ENCODE measurements at places on chromosomes 7 and 10.

DNA sequence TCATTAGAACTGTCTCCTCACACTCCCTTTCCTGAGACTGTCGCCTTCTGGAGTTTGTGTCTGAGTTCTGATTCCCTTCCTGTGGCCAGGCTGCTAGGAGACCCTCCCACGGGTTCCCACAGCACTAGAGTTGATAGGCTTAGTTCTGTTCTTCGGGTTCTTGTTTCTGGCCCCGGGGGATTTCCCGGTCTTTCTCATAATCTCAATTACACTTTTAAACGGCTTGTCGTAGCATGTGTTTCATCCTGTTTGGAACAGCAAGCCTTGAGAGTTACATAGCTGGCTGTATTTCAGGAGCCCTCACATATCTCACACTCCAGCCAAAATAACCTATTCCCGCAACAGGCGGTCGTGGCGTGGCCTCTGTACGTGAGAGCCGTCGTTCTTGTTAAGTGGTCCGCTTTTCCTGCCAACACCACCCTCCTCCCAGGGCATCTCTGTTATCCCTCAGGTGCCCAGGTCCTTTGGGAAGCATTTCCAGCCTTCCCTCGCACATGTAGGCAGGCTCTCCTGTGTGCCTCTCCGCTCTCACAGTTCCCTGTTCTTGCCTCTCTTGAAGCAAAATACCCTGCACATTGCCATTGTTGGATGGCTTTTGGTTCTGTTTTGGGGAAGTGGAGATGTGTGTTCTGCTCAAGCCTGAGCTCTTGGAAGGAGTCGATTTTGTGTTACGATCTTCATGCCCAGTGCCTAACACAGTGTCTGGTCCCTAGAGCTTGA is 46.0 kb downstream of the CDC123 start:
- no peak for DNase-seq

DNA sequence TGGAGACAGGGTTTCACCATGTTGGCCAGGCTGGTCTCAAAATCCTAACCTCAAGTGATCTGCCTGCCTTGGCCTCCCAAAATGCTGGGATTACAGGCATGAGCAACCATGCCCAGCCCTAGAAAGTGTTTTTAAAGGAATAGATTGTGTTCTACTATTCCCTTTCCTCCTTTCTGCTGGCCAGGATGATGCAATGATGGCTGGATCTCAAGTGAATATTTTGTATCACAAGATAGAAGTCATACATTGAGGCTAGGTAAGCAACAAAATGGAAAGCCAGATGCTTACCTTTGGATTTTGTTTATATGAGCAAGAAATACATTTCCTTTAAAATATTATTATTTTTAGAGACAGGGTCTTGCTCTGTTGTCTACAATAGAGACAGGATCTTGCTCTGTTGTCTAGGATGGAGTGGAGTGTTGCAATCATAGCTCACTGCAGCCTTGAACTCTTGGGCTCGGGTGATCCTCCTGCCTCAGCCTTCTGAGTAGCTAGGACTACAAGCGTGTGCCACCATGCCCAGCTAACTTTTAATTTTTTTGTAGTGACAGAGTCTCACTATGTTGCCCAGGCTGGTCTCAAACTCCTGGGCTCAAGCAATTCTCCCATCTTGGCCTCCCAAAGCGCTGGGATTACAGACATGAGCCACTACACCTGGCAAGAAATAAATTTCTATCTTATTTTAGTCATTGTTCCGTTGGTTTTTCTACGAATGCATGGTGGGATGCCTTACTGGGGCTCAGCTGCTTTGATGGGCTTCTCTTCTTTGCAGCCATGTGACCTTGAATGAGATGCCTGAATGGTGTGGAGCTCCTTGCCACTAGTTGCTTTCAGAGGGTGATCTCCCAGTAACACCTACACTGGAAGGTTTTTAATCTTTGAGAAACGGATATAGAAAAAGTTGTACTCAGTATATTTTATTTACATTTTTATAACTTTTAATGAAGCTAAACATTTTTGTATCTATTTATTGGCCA is 5.8 kb upstream of the AEBP1 start:
- DNase-seq, result no peak

DNA sequence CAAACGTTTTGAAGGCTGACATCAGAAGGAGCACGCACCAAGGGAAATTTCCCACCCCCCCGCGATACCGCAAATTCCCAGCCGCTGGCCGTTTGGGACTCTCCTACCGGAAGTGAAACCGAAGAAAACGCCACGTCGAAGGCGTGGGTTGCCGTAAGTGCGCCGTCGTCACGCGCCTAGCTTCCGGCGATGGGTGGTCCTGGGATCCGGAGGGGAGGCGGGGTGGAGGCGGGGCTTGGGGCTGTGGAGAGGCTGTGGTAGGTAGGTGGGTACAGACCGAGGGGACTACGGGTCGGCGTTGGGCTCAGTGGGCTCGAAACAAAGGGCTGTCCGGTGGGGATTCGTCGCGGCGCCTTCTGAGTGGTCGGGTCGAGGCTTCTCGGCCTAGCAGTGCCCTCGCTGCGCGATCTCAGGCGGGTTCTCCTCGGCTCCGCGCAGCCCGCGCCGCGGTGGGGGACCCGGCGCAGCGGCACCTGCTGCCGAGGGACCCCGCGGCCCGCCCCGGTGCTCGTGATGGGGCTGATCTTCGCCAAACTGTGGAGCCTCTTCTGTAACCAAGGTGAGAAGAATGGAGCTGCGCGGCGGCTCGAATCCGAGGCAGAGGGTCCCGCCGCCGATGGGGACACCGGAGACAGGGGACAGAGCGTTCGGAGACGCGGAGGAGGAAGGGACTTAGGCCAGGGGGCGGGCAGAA is at the start of gene ARL5B:
Gene ARL5B, plus strand, starts transcription at position 307 of the 694 bp plus-strand sequence. Its CDS starts 207 bp downstream, at position 514.
- DNase-seq, result peak; percentile 95

- DNase-seq, result no peak
These were observed 186.1 kb downstream of the ARL4A start for GRCh38 chr7:12873571-12873970.

- DNase-seq, result no peak
These were observed 63.3 kb upstream of the PDLIM1 start for GRCh38 chr10:95354110-95354509.

DNA sequence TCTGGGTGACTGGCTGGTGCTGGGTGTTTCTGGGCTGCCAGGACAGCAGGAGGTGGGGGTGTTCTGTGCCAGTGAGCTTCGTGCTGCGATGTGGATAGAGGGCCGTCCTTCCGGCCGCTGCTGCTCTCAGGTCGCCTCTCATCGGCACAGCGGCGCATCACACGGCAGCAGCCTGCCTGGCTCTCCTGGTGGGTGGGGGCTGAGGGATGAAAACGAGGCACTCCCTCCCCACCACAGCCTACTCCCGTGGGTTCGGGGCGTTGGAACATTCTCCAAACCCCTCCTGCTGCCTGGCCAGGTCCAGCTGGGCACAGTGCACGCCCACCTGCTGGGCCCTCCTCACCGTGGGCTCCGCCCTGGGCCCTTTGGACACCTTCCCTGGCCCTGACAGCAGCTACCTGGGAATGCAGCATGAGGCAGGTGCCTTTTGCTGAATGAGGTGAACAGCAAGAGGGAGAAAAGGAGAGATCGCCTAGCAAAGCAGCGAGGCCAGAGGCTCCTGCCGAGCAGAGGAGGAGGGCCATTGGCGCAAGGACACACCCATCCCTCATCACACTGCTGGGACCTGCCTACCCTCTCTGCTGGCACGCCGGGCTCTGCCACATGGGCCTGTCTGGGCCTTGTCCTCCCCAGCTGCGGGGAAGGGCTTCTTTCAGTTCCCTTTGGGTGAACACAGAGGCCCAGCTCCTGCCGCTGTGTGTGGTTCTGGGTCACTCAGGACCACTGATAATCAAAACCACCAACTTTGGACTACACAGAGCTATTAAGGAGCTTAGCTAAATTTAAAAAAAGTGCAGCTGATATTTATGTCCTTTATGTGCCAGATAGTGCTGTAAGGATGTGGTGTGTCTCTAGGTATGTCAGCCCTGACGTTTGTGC is 33.4 kb downstream of the INPP5A start:
- no peak for DNase-seq

DNA sequence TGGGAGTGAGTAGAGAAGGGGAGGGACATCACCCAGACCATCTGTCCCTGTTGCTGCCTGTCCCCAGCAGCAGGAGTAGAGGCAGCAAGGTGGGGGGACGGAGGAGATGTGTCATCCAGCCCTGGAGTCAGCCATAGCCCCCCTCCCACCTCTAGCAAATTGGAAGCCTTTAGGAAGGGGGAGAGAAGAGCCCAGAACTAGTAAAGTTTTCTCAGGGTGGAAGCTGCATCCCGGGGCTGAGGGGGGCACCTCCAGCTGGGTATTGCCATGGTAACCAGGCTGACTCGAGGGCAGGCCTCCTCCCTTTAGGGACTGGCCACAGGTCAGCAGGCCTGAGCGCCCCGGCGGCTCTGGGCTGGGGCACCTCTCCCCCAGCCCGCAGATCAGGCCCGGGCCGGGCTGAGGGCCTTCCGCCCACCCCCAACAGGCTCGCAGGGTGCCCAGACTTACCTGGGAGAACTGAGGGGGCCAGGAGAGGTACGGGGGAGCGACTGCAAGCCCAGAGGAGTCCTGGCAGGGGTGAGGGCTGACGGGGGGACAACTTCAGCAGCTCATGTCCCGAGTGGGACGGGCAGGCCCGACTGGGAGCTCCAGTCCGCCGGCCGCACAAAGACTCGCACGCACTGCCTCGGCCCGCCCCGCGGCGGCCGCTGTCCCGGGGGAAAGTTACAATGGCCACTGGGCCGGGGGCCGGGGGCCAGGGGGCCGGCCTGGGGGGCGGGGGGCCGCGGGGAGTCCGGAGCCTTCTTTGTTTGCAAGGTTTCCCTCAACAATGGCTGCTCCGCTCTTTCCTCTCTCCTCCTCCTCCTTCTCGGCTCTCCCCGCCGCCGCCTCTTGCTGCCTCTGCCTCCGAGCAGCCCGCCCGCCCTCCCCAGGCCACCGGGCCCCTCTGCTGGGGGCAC is 6.0 kb downstream of the LDB1 start:
- DNase-seq, result no peak

DNA sequence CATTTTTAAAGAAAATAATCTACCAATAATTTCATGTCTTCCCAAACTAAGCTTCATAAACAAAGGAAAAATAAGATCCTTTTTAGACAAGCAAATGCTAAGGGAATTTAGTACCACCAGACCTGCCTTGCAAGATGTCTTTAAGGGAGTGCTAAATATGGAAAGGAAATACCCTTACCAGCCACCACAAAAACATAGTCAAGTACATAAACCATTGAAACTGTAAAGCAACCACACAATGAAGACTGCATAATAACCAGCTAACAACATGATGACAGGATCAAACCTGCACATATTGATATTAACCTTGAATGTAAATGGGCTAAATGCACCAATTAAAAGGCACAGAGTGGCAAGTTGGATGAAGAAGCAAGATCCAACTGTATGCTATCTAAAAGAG is 586.5 kb upstream of the NRG3 start:
- DNase-seq, result no peak

- DNase-seq, result no peak
These were observed 1.0 kb downstream of the GRM8 start for GRCh38 chr7:127251465-127252376.

DNA sequence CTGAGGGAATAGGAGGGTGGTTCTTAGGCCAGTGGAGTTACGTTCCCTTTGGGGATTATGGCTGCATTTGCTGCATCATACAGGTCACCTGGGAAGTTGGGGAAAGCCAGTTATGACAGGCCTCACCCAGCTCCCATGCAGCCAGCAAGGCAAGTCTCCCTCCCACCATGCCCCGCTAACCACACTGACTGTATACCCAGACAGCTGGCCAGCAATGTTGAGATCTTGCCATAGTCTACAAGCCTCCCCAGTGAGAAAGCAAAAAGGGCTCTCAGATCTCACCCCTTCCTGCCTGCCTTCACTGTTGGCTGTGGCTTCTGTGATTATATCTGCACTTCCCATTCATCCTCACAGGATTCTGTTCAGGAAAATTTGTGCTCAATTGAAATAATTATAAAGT is 133.3 kb upstream of the HGF start:
- DNase-seq, result no peak

DNA sequence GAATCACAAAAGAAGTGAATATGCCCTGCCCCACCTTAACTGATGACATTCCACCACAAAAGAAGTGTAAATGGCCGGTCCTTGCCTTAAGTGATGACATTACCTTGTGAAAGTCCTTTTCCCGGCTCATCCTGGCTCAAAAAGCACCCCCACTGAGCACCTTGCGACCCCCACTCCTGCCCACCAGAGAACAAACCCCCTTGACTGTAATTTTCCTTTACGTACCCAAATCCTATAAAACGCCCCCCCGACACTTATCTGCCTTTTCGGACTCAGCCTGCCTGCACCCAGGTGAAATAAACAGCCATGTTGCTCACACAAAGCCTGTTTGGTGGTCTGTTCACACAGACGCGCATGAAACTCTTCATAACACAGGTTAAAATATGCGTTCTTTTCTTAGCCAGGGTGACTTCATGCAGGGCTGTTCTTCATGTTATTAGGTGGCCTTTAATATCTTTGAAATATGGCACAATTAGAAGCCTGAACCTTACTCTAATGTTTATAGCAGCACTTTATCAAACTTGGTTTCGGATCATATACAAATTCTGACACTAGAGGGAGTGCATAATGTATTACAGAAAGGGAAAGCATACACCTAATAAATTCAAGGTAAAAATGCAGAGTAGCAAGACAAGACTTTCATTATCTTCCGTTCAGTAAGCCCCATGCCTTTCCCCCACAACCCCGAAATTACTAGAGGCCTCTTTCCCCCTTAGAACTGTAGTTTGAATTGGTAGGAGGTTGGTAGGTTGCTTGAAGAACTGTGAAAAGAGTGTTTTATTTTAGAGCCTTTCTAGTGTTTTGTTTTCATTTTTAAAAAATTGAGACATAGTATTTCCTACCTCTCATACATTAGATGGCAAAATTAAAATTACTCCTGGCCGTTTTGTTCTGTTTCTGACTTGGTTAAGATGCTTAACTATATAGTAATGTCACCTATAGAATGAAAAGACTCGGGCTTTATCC is 117.9 kb downstream of the NPY start:
- no peak for DNase-seq

DNA sequence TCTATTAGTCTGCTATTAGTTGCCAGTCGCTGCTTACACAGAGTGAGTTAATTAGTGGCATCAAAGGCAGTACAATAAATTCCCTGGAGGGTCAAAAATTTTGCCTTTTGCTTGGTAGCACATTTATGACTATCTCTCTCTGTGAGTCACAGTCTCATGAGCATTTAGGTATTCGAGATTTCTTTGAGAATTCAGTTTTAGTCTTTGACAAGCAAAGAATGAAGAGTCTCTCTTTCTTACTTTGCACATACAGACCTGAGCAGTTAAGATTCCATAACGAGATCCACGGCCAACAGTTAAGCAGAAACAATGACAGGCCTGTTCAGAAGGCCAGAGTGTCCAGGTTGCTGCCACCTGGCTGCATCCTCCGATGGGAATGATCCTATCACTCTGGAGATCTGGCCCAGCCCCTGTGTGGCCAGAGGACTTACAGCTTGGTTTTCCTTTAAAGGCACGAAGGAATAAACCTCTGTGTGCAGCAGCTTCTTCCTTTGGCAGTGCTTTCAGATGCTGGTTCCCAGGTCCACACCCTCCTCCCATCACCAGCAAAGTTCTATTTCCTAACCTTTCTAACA is 80.6 kb downstream of the GLI3 start:
- no peak for DNase-seq

Measured in activated gamma-delta T cell treated with Interleukin-2 at 50 U/mL for 16 hours (primary cell).